ENCODE measurements at places on chromosomes 1 and 21. TPM values are rescaled to one million over a fixed set of nuclear protein-coding genes. Genes with fewer than 3 reads are reported as not detected.

KCNE2 gene
- not detected for total RNA-seq

MNDA gene
- not detected for total RNA-seq

DNAI4 gene
- total RNA-seq, result not detected

TFF3 gene
- 0.40 TPM for total RNA-seq

KCNK2 gene
- 0.50 TPM for total RNA-seq

PER3 gene
- 1.3 TPM for total RNA-seq

WDR3 gene
- 91.6 TPM for total RNA-seq

Measured in A375 (cell line).